ENCODE measurements at places on chromosomes 12 and 14. TPM values are rescaled to one million over a fixed set of nuclear protein-coding genes. Genes with fewer than 3 reads are reported as not detected.
A peak's percentile ranks its signal among the peaks of the same experiment; 100 is the strongest.

TSPAN8 gene
- total RNA-seq = not detected

DNA sequence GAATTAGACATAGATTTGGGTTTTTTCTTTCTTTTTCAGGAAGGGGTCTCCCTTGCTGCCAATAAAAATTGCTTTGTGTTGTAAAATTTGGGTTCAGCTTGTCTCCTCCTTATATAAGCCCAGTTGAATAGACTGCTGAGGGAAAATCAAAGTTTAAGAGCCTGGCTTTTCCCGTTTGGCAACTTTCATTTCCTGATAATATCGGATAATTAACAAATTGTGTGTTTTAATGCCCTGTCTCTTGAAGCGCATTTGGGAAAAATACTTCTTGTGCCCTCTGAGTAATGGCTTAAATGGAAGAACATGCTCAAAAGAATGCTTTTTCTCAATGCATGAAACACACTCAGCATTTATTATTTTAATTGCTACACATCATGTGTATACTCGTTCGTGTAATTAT, 198.0 kb upstream of the DCN start:
- no peak for DNase-seq
- no peaks in the 10 kb centered on the region for H3K27me3 ChIP-seq
- no peaks in the 10 kb centered on the region for H3K36me3 ChIP-seq
- no peak overlapping the region for H3K4me3 ChIP-seq
- H3K27ac ChIP-seq = no peak overlapping the region
- peaks cover 7% of the 10 kb centered on the region for H3K4me1 ChIP-seq

DNA sequence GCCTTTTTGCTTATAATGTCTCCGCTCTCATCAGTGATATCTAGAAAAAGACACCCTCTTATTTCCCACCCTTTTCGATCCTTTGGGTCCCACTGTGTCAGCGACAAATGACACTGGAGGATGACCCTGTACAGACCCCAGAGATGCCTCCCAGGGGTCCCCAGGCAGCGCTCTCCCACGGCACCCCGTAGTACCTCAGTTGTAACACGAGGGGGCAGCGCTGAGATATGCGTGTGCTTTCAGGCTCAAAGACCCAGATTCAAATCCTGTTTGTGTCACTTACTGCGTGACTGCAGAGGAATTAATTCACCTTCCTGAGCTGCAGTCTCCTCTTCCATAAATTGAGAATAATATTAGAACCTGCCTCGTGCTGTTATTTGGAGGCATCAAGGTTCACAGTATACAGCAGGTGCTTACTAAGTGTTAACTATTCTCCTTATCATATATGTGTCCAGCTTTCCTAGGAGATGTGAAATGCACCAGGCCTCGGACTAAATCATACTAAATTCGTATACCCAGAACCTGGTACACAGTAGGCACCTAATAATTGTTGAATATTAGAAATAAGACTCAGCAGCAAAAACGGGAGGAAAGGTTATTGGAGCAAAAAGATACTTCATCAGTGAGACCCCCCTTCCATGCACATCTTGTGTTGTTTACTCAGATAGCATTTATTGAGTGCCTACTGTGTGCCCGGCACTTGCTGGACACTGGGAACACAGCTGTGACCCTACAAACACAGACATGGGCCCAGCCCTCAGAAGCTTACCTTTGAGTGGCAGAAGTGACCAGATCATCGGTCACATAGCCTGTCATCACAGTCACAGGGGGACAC, 99.9 kb downstream of the PHETA1 start:
- no peak for DNase-seq
- no peaks in the 10 kb centered on the region for H3K4me1 ChIP-seq
- no peak overlapping the region for H3K4me3 ChIP-seq
- no peaks in the 10 kb centered on the region for H3K27me3 ChIP-seq

- H3K27ac ChIP-seq = no peak overlapping the region
- no peaks in the 10 kb centered on the region for H3K36me3 ChIP-seq
- H3K27me3 ChIP-seq = no peaks in the 10 kb centered on the region
- no peak for DNase-seq
These were observed 374.9 kb downstream of the EGLN3 start for GRCh38 chr14:33576014-33576413.

SLCO1B1 gene
- total RNA-seq = not detected

- no peak overlapping the region for H3K27ac ChIP-seq
- H3K27me3 ChIP-seq = no peaks in the 10 kb centered on the region
These were observed 65.3 kb downstream of the IFT43 start for GRCh38 chr14:76050797-76051392.

- no peaks in the 10 kb centered on the region for H3K27me3 ChIP-seq
- no peak overlapping the region for H3K4me3 ChIP-seq
- H3K4me1 ChIP-seq = no peaks in the 10 kb centered on the region
- H3K36me3 ChIP-seq = peaks cover 59% of the 10 kb centered on the region
These were observed 46.0 kb upstream of the DYNC1H1 start for GRCh38 chr14:101918065-101918989.

KRT74 gene
- total RNA-seq = not detected

PIANP gene
- 1.3 TPM for total RNA-seq

DNA sequence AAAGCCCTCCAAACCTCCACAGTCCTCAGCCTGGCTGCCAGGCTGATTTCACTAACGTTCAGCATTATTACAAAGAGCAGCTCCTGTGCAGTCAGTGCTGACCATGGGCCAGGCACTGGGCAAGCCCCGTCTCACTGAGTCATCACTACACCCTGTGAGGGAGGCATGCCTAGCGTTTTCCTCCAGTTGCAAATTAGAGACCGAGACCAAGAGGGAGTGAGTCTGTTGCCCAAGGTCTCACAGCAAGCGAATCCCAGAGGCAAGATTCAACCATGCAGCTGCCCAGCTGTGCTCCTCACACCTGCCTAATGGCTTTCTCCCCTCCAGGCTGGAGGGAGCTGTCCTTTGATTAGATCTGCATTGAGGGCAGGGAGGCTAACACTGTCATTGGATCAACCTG, 229.3 kb upstream of the LHX5 start:
- H3K4me3 ChIP-seq = no peak overlapping the region
- DNase-seq = no peak
- no peaks in the 10 kb centered on the region for H3K36me3 ChIP-seq
- H3K27ac ChIP-seq = no peak overlapping the region

KRT7 gene
- total RNA-seq = not detected

- no peaks in the 10 kb centered on the region for H3K4me1 ChIP-seq
These were observed 258.7 kb downstream of the FLRT2 start for GRCh38 chr14:85788470-85789233.

RND1 gene
- 1.4 TPM for total RNA-seq

KRT71 gene
- total RNA-seq = not detected

DCAF5 gene
- 69.3 TPM for total RNA-seq

DNA sequence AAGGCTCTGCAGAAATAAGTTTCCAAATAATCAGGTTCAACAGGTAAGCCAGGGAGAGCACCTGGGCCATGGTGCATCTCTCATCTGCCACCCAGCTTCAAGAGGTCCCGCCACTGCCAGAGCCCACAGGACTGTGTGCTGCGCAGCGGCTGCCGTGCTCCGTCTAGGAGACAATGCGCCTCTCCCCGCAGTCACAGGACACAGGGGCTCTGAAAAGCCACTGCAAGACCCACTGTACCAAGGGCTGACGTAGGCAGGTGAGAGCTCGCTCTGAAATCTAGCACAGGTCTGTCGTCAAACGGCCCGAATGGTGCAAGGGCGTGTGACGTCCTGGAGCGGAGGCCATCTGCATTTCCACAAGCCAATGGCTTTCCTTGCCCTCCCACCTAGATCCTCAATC, 201.1 kb downstream of the CALM1 start:
- no peaks in the 10 kb centered on the region for H3K27me3 ChIP-seq
- H3K4me1 ChIP-seq = no peaks in the 10 kb centered on the region
- H3K27ac ChIP-seq = no peak overlapping the region
- H3K36me3 ChIP-seq = no peaks in the 10 kb centered on the region

GRCh38 chr12:26185532-26186320, 9.6 kb upstream of the SSPN start:
- no peaks in the 10 kb centered on the region for H3K4me1 ChIP-seq
- no peak overlapping the region for H3K27ac ChIP-seq
- no peak for DNase-seq
- H3K36me3 ChIP-seq = no peaks in the 10 kb centered on the region
- no peak overlapping the region for H3K4me3 ChIP-seq

GRCh38 chr14:102941419-102942011, 19.1 kb downstream of the AMN start:
- no peaks in the 10 kb centered on the region for H3K27me3 ChIP-seq
- no peaks in the 10 kb centered on the region for H3K4me1 ChIP-seq
- DNase-seq = no peak

BCL2L14 gene
- total RNA-seq = 1.9 TPM

GRCh38 chr14:22391908-22392565, 197.0 kb downstream of the DAD1 start:
- no peaks in the 10 kb centered on the region for H3K27me3 ChIP-seq
- DNase-seq = no peak
- H3K4me3 ChIP-seq = no peak overlapping the region
- H3K27ac ChIP-seq = no peak overlapping the region
- H3K36me3 ChIP-seq = no peaks in the 10 kb centered on the region
- H3K4me1 ChIP-seq = no peaks in the 10 kb centered on the region

LTBR gene
- total RNA-seq = 1.3 TPM

DNA sequence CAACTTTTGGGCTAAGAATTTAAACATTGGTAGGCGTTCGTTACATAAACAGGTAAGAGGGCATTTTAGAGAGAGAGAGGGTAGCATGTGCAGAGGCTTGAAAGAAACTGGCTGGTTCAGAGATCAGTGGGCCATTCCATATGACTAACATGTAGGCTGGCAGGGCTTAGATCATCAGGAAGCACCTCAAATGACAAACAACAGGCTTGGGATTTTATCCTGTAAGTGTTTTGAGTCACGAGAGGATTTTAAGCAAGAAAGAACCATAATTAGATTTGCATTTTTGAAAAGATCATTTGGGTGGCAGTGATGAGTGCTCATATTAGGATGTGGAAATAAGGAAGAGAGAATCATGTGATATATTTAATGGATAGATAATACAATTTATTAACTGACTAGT, 8.7 kb upstream of the PLEKHA5 start:
- no peak overlapping the region for H3K27ac ChIP-seq
- no peak for DNase-seq
- no peak overlapping the region for H3K4me3 ChIP-seq
- H3K27me3 ChIP-seq = no peaks in the 10 kb centered on the region
- H3K36me3 ChIP-seq = no peaks in the 10 kb centered on the region

KCNJ8 gene
- total RNA-seq = 0.25 TPM

MIP gene
- not detected for total RNA-seq

PA2G4 gene
- total RNA-seq = 106 TPM

DNA sequence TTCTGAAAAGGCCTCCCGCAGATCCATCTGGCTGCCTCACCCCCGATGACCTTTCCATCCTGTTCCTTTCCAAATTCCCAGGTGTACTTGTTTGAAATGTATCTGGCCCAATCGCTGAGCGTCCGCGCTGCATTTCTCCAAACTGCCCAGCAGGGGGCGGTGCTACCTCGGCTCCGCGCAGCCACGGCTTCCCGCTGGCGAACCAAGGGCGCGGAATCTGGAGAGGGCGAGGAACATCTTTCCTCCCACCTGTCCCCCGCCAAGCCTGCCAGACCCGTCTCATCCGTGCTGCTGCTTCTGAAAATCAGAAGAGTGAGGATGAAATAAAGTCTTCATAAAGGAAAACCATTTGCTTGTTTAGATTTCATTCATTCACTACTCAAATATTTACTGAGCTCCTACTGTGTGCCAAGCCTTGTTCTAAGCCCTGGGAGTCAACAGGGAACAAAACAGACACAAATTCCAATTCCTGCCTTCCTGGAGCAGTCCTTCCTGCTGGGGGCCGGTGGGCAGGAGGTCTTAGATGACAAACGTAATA, 16.8 kb upstream of the MYL2 start:
- peak; percentile 41 for DNase-seq
- H3K4me3 ChIP-seq = no peak overlapping the region
- H3K27me3 ChIP-seq = peaks cover 3% of the 10 kb centered on the region
- H3K36me3 ChIP-seq = no peaks in the 10 kb centered on the region

DNA sequence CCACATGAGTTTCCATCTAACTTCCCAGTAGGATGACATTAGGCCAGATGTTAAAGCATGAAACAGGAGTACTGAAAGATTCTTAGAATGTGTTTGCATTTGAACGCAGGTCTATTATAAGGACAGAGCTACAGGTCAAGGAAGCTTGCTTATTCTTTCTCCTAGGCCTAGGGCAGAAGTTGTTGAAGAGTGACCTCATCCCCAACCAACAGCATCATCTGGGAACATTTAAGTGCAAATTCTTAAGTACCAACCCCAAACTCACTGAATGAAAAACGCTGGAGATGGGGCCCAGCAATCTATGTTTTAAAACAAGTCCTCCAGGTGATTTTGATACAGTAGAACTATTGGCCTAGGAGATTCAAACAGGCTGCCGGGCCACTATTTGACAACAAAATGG, 52.4 kb downstream of the PAPLN start:
- H3K4me1 ChIP-seq = peaks cover 9% of the 10 kb centered on the region
- no peak overlapping the region for H3K4me3 ChIP-seq
- H3K36me3 ChIP-seq = peaks cover 26% of the 10 kb centered on the region
- no peak overlapping the region for H3K27ac ChIP-seq
- no peaks in the 10 kb centered on the region for H3K27me3 ChIP-seq
